ENCODE measurements at places on chromosomes 5 and 9.

DNA sequence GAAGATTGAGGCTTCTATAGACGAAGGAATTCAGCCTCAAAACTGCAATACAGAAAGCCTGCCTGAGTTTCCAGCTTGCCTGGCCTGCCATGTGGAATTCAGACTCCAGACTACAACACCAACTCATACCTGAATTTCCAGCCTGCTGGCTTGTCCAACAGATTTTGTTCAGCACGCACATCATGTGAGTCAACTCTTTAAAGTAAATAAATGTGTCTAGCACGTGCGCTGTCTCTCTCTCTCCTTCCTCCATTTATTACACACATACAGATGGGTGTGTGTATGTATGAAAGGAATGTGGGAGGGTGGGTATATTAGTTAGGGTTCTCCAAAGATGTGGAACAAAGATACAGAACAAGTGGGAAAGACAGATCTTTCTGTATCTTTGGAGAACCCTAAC is 82.4 kb upstream of the TAS2R1 start:
- DNase-seq, result no peak

- DNase-seq, result no peak
These were observed 312.9 kb upstream of the RPS23 start for GRCh38 chr5:82591021-82591515.

GRCh38 chr5:22699319-22699718 is 153.8 kb downstream of the CDH12 start:
- DNase-seq, result no peak

DNA sequence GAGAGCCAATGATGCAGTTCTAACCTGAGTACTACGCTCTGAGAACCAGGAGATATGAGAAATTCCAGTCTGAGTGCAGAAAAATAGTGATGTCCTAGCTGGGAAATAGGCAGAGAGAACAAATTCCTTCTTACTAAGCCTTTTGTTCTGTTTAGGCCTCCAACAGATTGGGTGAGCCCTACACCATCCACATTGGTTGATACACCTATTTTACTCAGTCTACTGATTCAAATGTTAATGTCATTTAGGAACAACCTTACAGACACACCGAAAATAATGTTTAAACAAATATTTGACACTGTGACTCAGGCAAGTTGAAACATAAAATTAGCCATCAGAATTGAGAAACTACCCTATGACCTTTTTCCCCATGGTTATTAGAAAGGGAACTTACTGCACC is 333.9 kb upstream of the IZUMO3 start:
- no peak for DNase-seq

- no peak for DNase-seq
These were observed 74.5 kb downstream of the PTCD2 start for GRCh38 chr5:72394688-72395087.

GRCh38 chr5:76715736-76716455 is at the start of gene F2R:
F2R (plus strand) TSS chr5:76716126; CDS start chr5:76716308, 182 bp downstream.
- no peak for DNase-seq

DNA sequence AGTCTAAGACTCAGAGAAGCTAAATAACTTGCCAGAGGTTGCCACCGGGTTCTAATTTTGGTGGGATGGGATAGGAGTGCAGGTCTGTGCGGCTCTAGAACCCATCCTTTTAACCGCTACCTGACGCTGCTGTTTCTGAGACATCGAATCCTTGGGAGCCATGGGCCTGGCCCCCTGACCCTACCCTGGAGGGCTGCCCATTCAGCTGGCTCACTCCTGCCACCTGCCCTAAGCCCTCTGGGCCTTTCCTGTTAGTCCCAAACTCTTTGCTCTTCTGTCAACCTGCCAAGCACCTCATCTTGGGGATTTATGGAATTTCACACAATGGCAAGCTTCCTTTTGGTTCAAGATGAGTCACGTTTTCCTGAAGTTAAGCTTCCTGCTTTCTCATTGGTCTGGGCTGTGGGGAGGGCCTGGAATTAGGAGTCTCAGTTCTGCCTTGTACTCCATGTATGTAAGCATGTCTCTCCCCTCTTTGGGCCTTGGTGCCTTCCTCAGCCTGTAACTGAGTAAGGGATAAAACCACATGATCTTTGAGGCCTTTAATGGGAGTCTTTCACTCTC is 26.6 kb downstream of the ENHO start:
- DNase-seq, result no peak

DNA sequence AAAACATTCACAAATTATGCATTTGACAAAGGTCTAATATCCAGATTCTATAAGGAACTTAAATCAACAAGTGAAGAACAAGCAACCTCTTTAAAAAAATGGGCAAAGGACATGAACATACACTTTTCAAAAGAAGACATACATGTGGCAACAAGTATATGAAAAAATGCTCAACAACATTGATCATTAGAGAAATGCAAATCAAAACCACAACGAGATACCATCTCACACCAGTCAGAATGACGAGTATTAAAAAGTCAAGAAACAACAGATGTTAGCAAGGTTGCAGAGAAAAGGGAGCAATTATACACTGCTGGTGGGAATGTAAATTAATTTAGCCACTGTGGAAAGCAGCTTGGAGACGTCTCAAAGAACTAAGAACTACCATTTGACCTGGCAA is 38.9 kb upstream of the TNFSF15 start:
- no peak for DNase-seq

GRCh38 chr5:96963267-96963666 is 27.4 kb downstream of the LNPEP start:
- DNase-seq, result no peak

DNA sequence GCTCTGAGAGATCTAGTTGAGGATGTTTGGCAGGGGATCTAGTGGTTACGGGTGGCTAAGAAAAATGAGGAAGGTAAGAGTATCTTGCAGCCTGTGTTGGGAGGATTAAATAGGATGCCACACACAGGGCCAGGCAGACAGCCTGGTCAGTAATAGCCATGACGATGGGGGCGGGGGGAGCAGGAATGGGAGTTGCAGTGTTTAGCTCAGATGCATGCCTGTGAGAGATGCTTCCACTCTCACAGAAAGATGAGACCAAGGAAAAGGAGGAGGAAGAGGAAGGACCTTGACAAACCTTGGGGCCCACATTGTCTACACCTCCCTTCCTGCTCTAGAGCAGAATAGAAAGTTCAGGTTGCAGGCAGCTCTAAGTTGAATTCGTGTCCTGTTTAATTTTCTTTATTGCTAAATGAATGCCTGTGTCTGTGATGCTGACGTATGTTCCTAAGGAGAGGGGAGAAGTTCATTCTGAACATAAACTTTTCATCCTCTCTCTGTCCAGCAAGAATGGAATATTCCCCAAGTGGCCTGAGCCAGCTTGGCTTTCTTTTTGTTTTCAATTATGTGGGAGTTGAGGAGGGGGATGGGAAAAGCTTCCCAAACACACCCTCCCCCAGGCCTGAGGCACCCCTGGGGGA is 28.7 kb downstream of the TGFBI start:
- DNase-seq, result no peak

- no peak for DNase-seq
These were observed 2.7 kb downstream of the PHYHD1 start for GRCh38 chr9:128923493-128923883.

GRCh38 chr5:131545845-131546244 is 89.2 kb downstream of the RAPGEF6 start:
- DNase-seq, result no peak

DNA sequence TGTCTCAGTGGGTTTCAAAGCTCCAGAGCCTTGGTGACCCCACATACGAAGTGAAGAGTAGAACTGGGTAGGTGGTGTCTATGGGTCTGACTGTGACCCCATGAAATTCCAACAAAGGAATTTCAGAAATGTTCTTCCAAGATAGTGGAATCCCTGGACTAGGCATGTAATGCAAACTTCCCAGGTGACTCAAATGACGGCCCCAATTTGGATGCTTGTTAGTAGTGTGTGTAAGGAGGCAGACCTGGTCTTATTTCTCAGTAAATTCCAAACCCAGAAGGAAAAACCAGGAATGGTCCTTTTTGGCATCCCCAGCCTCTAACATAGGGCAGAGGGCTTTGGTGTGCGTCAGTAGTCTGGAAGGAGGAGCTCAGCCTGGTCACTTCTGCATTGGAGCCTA is 43.6 kb upstream of the ABCA1 start:
- no peak for DNase-seq

DNA sequence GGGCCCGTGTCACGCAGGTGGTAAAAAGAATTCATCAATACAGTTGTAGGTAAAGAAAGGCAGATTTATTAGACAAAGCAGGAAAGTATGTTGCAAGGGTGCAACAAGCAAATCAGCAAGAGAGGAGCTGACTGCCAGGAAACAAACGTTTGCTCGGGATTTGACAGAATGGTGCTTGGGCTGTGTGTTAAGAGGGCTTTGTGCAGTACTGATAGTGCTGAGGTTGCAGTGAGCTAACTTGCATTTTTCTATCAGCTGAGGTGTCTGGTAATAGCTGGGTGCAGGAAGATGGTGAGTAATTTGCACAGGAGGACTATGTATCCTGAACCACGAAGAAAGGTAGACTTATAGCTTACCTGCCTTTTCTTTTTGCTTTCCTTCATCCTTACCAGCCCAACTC is 3.9 kb upstream of the RARS1 start:
- DNase-seq, result no peak

DNA sequence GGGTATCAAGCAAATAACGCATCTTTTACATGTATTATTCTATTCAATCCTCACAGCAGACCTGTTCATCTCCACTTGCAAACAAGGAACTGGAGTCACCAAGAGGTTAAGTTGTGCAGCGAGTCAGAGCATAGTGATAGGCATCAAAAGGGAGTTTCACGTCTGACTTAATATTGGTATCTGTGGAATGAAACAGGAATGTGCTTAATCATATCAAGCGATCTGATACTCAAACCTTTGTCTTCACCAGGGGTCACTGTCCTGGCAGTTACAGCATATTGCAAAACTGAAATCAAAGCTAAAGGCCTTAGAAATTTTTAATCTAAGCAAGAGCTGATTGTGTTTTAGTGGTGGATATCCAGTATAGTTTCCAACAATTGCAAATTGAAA is 271.6 kb downstream of the PLK2 start:
- no peak for DNase-seq

DNA sequence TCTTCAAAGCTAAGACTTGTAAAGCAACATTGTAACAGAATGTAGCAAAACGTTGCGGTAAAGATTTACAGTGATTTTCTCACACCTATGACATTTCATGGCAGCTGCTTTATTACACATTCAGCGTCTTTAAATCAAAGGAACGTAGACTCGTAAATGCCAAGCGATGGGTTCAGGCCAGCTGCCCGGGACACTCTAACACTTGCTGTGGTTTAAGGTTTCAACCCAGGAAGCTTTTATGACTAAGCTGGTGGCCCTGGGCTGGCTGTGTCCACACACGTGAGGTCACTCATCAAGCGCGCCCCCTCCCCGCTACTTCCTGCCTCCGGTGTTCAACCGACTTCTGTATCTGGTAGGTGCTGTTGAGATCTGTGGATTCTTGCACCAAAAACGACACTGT is 2.5 kb downstream of the SLC6A18 start:
- DNase-seq, result no peak

GRCh38 chr9:87122947-87123685 is 175.8 kb upstream of the GAS1 start:
- DNase-seq, result no peak

DNA sequence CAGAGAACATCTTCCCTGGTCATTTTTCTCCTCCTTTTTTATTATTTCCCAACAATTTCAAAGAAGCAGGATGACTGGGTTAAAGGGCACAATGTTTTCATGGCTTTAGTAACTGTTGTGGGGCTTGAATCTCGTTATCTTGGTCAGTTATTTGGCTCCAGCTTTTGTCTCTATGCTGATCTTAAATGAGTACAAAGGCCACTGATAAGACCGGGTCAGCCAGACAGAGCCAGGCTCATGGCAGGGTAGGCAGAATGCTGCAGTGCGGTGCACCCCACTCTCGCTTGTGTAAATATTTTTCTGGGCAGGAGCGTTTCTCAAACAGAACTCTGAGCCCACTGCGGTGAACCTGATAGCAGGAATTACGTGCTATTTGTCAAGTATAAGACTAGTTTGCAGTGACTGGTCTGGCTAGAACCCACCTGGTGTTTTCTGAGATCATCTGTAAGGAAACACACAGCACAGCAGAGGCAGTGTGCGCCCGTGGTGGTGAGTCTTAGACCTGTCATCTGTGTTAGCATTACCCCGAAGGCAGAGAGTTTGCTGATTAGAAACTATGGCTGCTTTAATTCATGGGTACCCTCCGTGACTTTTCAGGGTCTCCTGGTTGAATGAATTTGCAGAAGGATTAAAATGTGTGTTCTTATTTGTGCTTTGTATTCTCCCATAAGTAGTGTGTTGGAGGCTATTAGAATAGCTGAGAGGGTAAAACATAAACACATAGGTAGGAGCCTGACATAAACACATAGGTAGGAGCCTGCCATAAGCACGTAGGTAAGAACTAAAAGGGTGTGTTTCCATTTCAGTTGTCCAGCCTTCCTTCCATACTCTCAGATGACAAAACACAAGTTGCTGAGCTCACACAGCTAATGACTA is 158.6 kb upstream of the DMRT1 start:
- DNase-seq, result no peak

GRCh38 chr5:31385774-31386537 is 145.9 kb downstream of the DROSHA start:
- DNase-seq, result no peak

- no peak for DNase-seq
These were observed 67.7 kb downstream of the ABCA1 start for GRCh38 chr9:104860263-104860662.

DNA sequence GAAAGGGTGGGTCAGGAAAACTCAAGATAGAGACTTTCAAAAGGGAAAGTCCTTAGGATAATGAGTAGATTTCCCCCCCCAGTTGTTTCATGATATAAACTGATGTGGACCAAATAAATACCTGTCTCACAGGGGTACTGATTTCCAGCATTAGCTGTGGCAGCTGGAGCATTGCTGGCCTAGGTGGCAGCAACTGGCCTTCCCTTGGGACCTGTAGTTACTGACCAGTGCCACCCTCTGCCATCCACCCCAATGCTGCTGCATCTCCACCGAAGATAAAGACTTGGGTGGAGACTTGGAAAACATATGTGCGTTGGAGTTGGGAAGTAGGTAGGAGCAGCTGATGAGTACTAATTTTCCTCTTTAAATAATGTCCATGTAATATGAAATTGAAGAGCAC is 71.8 kb downstream of the SYK start:
- DNase-seq, result no peak

DNA sequence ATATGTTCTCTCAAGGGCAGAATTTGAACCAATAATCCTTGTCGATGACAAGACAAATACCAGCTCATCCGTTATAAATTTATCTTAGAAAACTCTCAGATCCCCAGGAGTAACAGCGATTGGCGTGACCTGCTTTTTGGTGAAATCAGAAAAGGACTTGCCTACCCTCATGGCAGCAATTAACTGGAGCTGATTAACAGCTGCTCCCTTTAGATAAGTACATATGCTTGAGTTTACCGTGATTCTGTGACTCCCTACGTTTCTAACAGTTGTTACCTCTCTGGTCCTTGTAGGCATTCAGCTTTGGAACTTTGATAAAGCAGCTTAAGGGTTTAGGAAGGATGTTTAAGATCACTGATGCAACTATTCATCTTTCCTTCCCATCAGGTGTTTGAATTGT is 2.6 kb downstream of the INVS start:
- DNase-seq, result no peak

- no peak for DNase-seq
These were observed 47.0 kb upstream of the EGFLAM start for GRCh38 chr5:38211354-38211710.
